ENCODE measurements at places on chromosomes 6 and 20. TPM values are rescaled to one million over a fixed set of nuclear protein-coding genes. Genes with fewer than 3 reads are reported as not detected.

DNA sequence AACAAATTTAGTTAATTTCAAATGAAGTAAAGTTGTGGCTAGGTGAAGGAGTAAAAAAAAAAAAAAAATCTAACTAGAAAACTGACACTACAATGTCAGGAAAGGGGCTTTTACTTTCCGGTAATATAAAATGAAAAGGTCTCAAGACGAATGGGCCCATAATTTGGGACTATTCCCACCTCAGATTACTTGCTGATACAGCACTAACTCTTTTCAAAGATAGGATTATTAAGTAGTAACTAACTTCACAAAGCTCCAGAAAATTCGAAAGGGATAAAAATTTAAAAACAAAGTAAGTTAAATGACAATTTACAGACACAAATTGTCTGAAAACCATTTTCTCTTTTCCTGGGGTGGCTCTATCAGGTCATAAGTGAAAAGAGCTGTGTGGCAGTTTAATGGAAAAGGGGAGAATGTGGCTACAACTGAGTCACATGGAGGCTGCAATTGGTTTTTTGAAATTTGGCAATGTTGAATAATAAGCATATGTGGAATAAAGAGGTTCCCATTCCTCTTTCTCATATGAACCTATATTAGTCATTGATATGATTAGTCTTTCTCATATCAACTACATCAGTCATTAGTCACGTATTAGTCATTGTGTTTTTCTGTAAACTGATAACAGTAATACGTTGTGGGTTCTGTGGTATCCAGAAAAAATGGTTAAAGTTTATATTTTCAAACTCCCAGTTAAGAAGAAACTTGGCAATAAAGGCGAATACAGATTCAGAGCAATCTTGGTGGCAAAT, 78.0 kb downstream of the RWDD2A start:
- H3K36me3 ChIP-seq: no peaks in the 10 kb centered on the region
- no peak overlapping the region for H3K27ac ChIP-seq
- no peak for DNase-seq
- no peaks in the 10 kb centered on the region for H3K4me1 ChIP-seq
- H3K27me3 ChIP-seq: no peaks in the 10 kb centered on the region

DNA sequence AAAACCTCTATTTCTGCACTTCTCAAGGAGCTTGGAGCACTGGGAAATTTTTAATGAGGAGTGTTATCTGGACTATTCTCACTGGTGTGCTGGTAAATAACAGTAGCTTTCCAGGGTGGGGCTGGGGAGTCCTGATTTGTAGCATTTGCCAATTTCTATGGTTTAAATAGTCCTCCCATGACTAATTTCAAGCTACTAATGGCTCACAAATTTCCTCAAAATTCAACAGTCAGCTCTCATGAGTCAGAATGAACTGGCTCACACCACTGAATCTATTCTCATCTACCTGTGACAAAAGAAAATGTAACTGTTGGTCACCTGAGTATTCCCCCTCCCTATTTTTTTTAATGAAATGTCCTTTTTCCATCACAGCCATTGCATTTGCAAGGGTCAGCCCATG, 449.6 kb downstream of the KIF16B start:
- no peaks in the 10 kb centered on the region for H3K4me1 ChIP-seq
- no peak overlapping the region for H3K27ac ChIP-seq
- H3K4me3 ChIP-seq: no peak overlapping the region
- no peak for DNase-seq

DNA sequence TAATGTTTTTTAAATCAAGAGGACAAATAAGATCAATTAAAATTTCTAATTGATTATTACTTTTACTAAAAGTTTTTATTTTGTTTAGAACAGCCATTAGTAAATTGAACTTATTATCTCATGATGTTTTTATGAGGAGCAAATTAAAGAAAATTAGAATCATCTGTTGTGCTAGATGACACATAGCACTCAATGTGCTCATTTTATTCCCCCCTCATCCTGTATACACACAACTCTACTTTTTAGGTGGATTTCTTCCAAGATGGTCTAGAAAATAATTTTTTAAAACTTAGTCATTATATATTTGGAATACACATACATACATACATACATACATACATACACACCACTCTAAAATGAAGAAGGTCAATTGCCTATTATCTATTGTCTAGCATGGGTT, 29.3 kb upstream of the TSPYL1 start:
- no peak overlapping the region for H3K4me3 ChIP-seq
- 0 out of 2 replicates have a peak, but pooled peaks cover 4% of the 10 kb centered on the region for H3K36me3 ChIP-seq
- no peaks in the 10 kb centered on the region for H3K27me3 ChIP-seq

DNA sequence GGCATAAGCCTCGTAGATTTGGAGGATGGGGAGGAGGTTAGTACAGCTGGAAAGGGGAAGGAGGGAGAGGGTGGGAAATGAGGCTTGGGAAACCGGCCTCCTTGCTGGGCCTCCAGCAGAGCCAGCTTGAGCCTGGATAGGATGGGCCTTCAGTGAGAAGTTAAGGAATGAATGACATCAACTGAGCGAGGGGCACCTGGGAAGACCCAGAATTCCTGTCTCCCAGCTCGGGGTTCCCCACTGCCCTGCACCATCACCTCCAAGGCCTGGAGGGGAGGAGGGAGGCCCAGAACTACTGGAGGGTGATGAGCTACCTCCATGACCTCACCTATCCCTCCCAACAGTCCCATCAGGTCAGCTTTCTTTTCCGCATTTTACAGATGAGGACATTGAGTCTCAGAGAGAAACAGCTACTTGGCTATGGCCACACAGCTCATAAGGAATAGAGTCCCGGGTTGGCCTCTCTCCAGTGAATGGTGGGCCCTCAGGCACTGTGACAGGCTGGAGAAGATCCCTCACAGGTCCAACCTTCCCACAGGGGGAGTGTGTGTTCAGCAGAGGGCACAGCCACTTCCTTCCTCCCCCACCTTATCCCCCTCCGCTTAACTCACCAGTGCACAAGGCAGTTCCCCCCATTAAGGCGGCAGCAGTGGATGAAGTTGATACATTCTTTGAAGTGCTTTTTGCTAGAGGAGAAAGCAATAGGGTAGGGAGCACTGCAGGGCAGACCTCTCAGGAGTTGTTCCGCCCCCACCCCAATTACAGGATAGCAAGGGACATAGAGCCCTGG, 6.8 kb downstream of the DUSP15 start:
- no peaks in the 10 kb centered on the region for H3K27me3 ChIP-seq
- H3K36me3 ChIP-seq: no peaks in the 10 kb centered on the region
- no peak overlapping the region for H3K27ac ChIP-seq
- no peak for DNase-seq
- no peak overlapping the region for H3K4me3 ChIP-seq

GRCh38 chr6:78910591-78911171, 43.3 kb downstream of the IRAK1BP1 start:
- DNase-seq: peak; percentile 74
- no peaks in the 10 kb centered on the region for H3K4me1 ChIP-seq
- H3K27me3 ChIP-seq: no peaks in the 10 kb centered on the region
- H3K27ac ChIP-seq: no peak overlapping the region
- H3K4me3 ChIP-seq: peak overlapping the region; percentile 72
- no peaks in the 10 kb centered on the region for H3K36me3 ChIP-seq

SLC22A2 gene
- total RNA-seq: 0.86 TPM

MEP1A gene
- total RNA-seq: not detected

WFDC12 gene
- not detected for total RNA-seq

Data from H9 (cell line).